ENCODE measurements at places on chromosomes 7 and 10.

DNA sequence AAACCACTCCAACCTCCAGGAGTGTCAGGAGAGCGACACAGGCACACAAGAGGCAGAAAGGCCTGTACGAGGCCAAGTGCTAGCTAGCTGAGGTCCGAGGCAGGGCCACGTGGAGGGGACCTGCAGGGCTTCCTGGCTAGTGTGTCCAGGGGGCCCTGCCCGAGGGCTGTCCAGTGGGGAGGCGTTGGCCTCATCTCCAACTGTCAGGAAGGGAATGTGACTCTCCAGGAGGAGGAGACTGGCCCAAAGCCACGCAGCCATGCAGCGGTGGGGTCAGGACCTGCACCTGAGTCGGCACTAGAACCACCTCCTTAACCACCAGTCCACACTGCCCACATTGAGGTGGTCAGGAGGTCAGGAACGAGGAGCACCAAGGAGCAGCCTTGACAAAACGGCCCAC lies 32.3 kb upstream of the FXYD4 start:
- no peak for DNase-seq

DNA sequence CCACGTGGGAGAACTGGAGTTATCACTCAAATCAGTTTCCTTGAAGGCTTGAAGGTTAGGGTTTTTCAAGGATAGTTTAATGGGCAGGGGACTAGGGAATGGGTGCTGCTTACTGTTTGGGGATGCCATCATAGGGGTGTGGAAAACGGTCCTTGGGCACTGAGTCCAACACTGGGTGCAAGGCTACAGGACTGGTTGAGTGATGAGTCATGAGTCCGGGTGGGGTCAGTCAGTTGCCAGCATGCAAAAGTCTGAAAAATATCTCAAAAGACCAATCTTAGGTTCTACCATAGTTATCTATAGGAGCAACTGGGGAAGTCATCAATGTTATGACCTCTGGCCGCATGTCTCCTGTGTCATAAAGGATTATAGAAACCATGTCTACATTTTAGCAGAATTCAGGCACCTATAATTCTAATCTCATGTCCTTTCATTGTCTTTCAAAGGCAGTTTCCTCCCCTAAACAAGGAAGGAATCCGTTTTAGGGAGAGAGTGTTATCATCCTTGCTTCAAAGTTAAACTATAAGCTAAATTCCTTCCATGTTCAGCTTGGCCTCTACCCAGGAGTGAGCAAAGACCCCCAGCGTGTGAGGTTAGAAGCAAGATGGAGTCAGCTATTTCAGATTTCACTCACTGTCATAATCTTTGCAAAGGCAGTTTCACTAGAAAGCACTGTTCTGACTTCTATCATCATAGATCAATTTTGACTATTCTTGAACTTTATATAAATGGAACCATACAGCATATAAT lies 94.5 kb downstream of the COL26A1 start:
- DNase-seq: no peak

DNA sequence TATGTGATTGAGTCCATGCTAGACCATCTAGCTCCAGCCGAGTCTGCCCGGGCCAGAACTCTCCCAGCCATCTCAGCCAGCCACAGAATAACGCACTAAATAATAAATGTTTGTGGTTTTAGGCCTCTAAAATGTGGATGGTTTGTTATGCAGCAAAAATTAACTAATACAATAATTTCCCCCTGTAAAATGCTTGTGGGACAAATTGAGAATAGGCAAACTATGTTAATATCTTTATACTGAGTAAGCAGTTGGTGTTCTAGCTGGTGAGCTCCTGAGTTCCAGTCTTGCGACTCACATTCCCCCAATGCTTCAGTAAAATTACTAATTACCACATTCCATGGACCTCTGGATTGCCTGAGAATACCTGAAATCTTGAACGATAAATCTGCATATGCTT lies 316.8 kb upstream of the NFE2L3 start:
- DNase-seq: no peak

DNA sequence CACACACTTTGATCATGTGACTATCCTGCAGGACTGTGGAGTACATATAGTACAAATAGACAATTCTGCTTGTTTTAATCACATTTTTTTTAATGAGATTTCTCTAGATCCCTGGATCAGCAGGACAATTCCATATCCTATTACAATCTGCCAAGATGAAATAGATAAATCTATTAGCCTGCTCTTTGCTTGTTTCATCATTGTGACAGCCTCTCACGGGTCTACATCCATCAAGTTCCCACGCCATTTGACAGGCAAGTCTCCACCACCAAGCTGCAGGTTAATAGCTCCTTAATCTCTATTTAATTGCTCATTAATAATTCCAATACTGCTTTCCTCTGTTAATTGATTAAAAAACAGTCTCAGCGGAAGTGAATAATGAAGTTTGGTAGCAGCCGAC lies 671.5 kb downstream of the CCSER2 start:
- DNase-seq: no peak

GRCh38 chr7:35465791-35466336 lies 212.0 kb upstream of the TBX20 start:
- DNase-seq: no peak

DNA sequence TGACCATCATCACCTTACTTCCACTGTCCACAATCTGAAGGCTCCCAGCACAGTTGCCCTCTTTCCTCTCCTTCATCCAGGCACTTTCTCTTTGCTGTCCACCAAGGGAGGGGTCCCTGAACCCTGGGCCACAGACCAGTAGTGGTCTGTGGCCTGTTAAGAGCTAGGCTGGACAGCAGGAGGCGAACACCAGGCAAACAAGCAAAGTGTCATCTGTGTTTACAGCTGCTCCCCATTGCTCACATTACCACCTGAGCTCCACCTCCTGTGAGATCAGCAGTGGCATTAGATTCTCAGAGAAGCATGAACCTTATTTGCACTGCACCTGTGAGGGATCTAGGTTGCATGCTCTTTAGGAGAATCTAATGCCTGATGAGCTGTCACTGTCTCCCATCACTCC lies 27.7 kb downstream of the FZD1 start:
- no peak for DNase-seq

DNA sequence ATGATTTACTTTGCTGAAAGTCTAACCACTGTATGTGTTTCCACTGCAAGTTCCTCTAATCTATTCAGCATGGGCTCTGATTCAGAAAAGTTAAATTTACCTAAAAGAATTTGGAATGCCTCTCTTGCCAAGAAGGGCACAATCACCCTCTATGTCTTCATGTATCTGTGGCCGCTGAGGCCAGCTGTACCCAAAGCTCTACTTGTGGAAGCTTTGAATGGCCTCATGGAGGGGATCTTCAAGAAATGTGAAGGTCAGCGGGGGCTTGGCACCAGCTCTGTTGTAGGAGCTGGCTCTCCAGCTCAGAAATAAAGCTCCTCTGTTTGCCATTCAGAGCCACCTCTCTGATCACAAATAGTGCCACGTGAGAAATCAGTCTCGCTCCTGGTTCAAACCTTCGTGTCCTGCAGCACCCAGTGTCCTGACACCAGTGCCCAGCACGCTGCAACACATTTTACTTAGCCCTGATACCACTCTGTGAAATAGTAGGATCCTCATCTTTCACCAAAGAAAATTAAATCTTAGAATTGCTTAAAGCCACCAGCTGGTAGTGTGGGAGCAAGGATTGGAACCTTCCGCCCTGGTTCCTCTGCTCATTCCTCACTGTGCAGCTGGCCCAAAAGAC lies 61.1 kb downstream of the PKD1L1 start:
- DNase-seq: no peak
